ENCODE measurements at places on chromosomes 2 and 18. TPM values are rescaled to one million over a fixed set of nuclear protein-coding genes. Genes with fewer than 3 reads are reported as not detected.

Gene KRTCAP3
- total RNA-seq, result 0.72 TPM

Gene TTR
- 0.42 TPM for total RNA-seq

Gene LRRC30
- not detected for total RNA-seq

Gene MDH1B
- 1.2 TPM for total RNA-seq

Gene CGREF1
- total RNA-seq, result 7.4 TPM

Gene RAMP1
- total RNA-seq, result not detected

Gene KCNE4
- 0.46 TPM for total RNA-seq

Gene FEV
- total RNA-seq, result not detected

Gene ERBB4
- total RNA-seq, result not detected

Gene DPYSL5
- total RNA-seq, result 5.6 TPM

Gene CABYR
- total RNA-seq, result 19.7 TPM

Gene LOXL3
- 0.60 TPM for total RNA-seq

Gene ATP6V1B1
- 2.3 TPM for total RNA-seq

Gene PEX13
- 14.0 TPM for total RNA-seq

Gene CSRNP3
- not detected for total RNA-seq

Gene ALPP
- 18.1 TPM for total RNA-seq

Gene FBXO48
- total RNA-seq, result 0.56 TPM

Gene SFT2D3
- total RNA-seq, result 5.1 TPM

Gene ANKZF1
- 17.3 TPM for total RNA-seq

Gene ELOA2
- not detected for total RNA-seq

Gene FSIP2
- total RNA-seq, result 0.01 TPM

Gene ALPG
- 0.42 TPM for total RNA-seq

Gene PCARE
- total RNA-seq, result not detected

Gene SAG
- not detected for total RNA-seq

Gene SNTG2
- not detected for total RNA-seq

Gene ALPI
- not detected for total RNA-seq

Gene OTOS
- total RNA-seq, result not detected

Gene FBXO15
- 0.48 TPM for total RNA-seq

Gene NT5C1B
- not detected for total RNA-seq
